ENCODE measurements at places on chromosomes 5 and 9.

DNA sequence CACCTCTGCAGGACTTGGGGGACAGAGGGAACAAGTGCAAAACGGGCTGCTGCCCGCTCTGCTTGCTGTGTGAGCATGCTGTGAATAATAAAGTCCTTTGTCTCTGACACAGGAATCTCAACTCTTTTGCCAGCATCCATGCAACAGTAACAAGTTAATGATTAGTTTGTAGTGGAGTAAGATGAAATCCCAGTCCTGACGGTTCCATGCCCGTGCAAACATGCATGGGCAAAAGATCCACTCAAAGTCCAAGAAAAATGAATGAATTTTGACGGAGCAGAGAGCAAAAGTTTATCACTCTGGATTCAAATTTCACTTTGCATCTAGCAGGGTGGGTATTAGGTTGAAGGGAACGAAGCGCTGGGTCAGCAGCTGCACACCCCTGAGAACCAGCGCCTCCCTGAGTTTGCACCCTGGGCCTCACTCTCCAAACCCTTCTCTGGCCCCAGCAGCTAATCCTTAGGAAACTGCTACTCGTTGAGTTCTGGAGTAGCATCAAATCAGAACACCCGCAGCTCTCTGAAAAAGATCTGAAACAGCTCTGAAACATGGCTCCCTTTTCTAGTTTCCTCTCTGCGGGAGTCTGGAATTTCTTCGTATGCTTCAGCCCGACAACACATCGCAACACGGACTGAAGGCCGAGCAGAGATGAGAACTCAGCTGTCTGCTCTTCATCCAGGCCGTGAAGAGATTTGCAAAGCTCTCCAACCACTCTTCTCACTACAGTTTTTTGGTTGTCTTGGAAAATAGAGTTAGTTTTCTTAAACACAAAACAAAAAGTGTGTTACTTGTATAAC, 45.6 kb upstream of the RUFY1 start:
- H3K36me3 ChIP-seq, result no peaks in the 10 kb centered on the region
- peaks cover 2% of the 10 kb centered on the region for H3K4me1 ChIP-seq
- H3K4me3 ChIP-seq, result no peak overlapping the region
- H3K27me3 ChIP-seq, result no peaks in the 10 kb centered on the region

- H3K27ac ChIP-seq, result no peak overlapping the region
- H3K4me1 ChIP-seq, result no peaks in the 10 kb centered on the region
- H3K4me3 ChIP-seq, result no peak overlapping the region
- DNase-seq, result no peak
- no peaks in the 10 kb centered on the region for H3K36me3 ChIP-seq
Measured at GRCh38 chr9:81079055-81079454, 610.3 kb downstream of the TLE1 start.

GRCh38 chr9:14326264-14326826, 12.4 kb upstream of the NFIB start:
- H3K4me1 ChIP-seq, result peaks cover 14% of the 10 kb centered on the region
- no peaks in the 10 kb centered on the region for H3K36me3 ChIP-seq
- peak; percentile 38 for DNase-seq
- no peak overlapping the region for H3K27ac ChIP-seq

- H3K36me3 ChIP-seq, result no peaks in the 10 kb centered on the region
- no peak for DNase-seq
- H3K27me3 ChIP-seq, result no peaks in the 10 kb centered on the region
- H3K4me1 ChIP-seq, result peaks cover 16% of the 10 kb centered on the region
- peak overlapping the region; percentile 8 for H3K4me3 ChIP-seq
Measured at GRCh38 chr9:129108083-129108804, 2.3 kb downstream of the CRAT start.

- no peaks in the 10 kb centered on the region for H3K36me3 ChIP-seq
- H3K27ac ChIP-seq, result no peak overlapping the region
- DNase-seq, result no peak
- H3K4me1 ChIP-seq, result no peaks in the 10 kb centered on the region
- H3K4me3 ChIP-seq, result no peak overlapping the region
Measured at GRCh38 chr5:7957329-7957728, 88.4 kb downstream of the MTRR start.
